Fibroblast of skin of right quadriceps (primary cell): ENCODE measurements at places on chromosomes 1 and 21.
A peak's percentile ranks its signal among the peaks of the same experiment; 100 is the strongest.

DNA sequence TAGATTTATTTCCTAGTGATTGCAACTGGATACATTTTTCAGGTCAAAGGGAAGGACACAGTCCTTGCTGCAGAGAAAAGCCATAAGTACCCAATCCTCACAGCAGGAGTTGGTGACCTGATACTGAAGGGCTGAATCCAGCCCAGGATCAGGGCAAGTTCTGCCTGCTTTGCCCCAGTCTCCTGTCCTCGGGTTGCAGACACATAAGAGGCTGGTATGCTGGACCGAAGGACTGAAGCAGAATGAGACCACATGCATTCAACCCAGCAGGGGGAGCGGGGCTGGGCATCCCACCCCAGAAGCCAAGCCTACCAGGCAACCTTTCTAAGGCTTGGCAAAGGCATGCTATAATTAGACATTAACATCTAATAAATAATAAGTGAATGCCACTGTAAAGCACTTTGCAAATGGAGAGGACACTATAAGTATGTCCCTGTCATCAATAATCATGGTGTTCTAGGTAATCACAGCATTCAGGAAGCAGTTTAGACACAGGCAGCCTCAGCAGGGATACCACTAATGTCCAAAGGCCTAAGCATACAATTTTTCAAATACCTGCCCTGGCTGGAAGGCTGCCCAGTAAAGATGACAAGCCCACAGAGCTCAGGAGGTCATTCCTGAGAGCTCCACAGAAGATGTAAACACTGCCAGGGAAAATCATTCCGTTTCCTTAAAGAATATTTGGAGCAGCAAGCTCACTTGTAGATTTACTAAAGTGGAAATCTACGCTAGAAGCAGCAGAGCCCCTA, 47.6 kb downstream of the KRTAP19-8 start:
- DNase-seq, result no peak

DNA sequence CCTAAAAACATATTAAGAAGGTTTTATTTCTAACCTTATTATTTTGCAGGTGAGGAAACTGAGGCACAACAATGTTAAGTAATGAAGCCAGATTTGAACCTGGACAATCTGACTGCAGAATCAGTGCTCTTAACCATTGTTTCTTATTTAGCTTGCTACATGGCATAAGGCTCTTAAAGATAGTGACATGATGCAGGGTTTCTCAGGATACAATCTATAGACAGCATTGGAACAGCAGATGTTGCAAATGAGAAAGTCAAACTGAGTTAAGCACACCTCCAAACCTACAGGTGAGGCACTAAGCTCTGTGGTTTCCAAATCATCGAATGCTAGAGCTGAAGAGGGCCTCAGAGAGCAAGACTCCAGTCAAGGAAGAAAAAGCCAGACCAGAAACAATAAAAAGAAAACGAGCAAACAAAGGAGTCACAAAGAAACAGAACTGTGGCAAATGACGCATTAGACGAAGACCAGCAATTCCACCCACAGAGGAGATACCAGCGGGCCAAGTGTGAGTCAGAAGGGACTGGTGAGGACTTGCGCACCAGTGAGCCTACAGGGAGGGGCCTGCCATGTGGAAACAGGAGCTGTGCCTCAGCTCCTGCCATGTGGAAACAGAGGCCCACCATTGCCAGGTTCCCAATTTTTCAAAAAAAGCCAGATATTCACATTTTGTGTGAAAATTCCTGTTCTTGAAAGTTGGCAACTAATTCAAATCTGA, 14.4 kb downstream of the CD58 start:
- peak; percentile 43 for DNase-seq

GRCh38 chr1:60870269-60870865, 212.0 kb upstream of the NFIA start:
- no peak for DNase-seq

GRCh38 chr1:153608089-153608682, 4.8 kb downstream of the S100A16 start:
- no peak for DNase-seq

GRCh38 chr21:31898933-31899630, 26.3 kb downstream of the HUNK start:
- DNase-seq, result no peak

GRCh38 chr1:95216292-95216990, 17.6 kb upstream of the RWDD3 start:
- no peak for DNase-seq

DNA sequence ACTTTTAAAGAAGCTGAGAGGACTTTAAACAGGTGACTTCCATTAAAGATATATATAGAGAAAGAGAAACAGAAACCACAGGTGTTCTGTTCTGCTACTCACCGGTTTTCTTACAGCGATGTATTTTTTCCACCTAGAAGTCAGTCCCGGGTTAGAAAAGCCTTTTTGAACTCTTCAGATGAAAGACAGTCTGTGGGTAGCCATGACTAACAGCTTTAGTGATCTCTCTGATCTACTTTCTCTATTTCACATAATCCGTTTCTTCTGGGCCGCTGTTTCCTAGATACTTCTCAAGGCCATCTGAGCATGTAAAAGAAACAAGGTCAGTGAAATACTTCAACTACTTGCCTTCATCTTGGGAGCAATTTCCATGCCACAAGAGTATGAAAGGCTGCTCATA, 25.1 kb downstream of the WDR64 start:
- DNase-seq, result no peak

DNA sequence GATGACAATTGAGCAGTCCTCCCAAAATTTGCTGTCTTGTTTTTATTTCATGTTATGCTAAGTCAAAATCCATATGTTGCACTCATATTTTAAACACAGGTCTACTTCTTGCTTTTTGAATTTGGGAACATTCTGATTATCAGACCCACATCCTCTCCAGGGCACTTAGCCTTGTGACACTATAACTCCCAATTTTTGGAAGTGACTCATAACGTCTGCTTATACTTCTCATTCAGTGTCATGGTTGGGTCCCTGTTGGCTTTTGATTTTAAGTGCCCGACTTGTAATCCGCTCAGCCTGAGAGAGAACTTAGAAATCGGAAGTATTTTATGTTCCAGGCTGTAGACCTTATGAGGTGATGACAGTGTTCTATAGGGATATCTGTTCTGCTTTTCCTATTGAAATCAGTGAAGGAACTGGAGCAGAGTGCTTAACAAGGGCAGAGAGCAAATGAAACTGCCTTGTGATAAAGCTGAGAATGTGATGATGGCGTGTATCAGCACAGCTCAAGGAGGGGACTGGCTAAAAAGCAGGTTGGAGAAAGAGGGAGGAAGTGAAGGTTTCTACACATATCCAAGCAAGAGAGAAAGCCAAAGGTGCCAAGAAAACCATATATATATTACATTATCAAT, 136.0 kb downstream of the HLX start:
- no peak for DNase-seq

- no peak for DNase-seq
Observed at GRCh38 chr1:237428809-237429208, 386.8 kb downstream of the RYR2 start.

DNA sequence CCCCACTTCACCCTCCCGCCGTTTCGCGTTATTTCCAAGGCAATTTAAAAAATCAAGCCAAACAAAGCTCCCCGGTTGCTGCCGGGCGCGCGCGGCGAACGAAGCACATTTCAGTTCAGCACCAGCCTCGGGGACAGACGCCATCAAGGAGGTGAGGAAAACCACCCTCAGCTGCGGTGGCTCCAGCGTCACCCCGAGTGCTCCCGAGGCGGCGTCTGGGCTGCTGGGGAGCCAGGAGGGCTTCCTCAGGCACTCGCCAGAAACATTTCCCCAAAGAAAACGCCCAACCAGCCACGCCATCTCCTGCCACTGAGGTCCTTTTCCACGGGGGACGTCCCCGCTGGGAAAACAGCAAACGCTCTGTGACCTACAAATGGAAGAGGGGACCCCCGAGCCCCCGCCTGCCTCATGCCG, 623 bp downstream of the GNG4 start:
- peak; percentile 52 for DNase-seq

- DNase-seq, result no peak
Observed at GRCh38 chr1:32179193-32179442, 357 bp upstream of the TXLNA start.

GRCh38 chr1:241842565-241842964, 5.4 kb upstream of the EXO1 start:
- DNase-seq, result peak; percentile 52

DNA sequence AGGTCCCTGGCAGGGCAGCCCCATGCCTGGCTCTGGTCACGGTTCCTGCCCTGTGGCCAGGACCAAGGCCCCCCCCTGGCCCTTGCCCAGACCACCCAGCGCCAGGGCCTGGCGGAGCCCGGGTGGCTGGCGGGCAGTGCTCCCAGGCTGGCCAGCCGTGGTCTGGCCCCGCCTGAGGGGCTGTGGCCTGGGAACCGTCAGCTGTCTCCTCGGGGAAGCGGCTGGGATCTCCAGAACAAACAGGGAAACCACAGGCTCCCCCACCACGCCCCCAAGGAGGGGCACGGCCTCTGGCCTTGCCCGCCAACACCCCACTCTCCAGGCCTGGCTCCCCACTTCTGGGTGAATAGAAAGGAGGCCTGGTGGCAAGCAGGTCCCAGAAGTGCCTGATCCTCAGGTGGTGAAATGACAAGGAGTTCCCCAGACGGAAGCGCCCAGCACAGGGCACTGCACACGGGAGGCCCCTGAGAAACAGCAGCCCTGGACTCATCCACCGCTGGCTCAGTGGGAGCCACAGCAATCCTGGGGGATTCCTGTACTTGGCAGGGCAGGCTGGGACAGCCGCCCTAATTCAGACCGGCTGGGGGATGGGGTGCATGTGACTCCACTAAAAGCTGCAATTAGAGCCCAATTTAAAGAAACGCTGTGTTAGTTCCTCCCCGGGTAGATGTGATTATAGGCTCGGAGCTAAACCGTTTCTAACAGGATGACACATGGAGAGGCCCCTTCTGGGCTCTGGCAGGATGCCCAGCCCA, 78.9 kb downstream of the RAP1GAP start:
- DNase-seq, result no peak

- no peak for DNase-seq
Observed at GRCh38 chr1:6580593-6581409, 1.0 kb downstream of the ZBTB48 start.

GRCh38 chr1:34740161-34740868, 14.5 kb upstream of the GJB5 start:
- DNase-seq, result no peak

GRCh38 chr1:179807691-179808485, 64.8 kb downstream of the FAM163A start:
- peak; percentile 9 for DNase-seq

- DNase-seq, result peak; percentile 99
Observed at GRCh38 chr1:234962340-234962989, 166.2 kb downstream of the TOMM20 start.

DNA sequence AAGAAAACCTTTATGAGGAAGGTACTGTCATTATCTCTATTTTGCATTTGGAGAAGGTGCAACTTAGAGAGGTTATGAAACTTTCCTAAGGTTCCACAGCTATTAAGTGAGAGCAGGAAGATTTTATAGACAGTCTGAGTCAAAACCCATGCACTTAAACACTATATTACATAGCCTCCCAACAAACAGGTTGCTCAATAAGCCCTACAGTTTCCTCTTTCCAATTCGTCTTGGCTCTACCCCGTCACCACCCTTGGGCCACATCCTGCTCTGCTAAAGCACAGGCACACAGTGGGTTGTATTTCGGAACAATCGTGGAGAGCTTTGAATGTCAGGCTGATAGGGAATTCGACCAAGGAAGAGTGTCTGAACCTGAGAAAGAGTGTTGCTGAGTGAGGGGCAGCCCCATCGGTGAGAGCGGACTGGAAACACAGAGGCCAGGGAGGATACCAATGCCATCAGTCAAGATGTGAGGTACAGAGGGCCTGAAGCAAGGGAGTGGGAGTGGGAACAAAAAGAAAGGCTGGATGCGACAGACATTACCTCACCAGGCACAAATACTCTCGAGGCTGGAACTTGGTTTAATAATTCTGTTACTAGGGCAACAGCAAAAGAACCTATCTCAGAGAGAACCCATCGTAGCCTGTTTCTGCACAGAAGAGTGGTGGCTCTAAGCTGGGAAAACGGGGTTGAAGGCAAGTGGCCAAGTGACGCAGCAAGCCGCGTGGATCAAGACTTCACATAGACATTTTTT, 6.3 kb upstream of the LRRC52 start:
- DNase-seq, result no peak

- DNase-seq, result peak; percentile 92
Observed at GRCh38 chr1:102858695-102859094, 249.6 kb downstream of the COL11A1 start.

GRCh38 chr1:172373864-172374263, 46.6 kb upstream of the C1orf105 start:
- no peak for DNase-seq

DNA sequence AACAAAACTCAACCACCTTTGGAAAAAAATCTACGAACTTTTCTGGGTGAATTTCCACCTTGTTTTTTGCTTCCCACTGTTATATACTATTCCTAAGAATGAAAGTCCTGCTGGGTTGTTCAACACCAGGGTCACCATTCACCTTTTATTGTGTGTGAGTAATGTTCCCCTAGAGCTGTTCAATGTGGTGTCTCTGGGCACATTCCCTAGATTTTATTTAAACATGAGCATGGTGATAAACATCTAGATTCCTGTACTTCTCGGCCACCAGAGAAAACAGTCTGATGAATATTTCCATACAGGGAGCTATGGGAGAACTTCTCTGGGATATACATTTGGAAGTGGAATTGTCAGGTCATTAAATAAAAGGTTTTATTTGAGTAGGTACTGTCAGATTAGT, 13.0 kb downstream of the FMN2 start:
- DNase-seq, result no peak

GRCh38 chr21:39397646-39398385, 47.8 kb downstream of the LCA5L start:
- DNase-seq, result no peak

DNA sequence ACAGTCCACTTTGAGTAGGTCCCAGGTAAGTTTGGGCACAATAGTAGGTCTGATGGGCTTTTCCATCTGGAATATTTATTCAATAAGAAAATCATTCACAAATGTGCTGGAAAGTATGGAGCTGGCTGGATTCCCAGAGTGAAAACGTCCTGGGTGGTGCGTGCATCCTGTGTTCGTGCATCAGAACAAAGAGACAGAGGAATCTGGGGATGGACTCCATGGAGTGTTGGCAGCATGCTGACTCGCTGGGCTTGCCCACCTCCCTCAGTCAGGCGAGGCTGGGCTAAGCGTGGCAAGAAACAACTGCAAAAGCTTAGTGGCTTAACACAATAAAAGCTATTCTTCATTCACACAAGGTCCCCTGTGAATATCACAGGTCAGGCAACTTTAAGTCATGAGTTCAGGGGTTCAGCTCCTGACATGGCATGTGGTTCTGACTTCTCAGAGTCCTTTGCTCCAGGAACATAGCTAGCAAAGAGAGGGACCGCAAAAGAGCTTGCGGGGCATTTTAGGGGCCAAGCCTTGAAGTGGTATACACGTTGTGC, 151.6 kb upstream of the ZNF644 start:
- peak; percentile 64 for DNase-seq

GRCh38 chr1:104953555-104953954, 1203.9 kb downstream of the AMY1C start:
- no peak for DNase-seq

- peak; percentile 69 for DNase-seq
Observed at GRCh38 chr1:160993544-160994193, 27.3 kb downstream of the F11R start.

GRCh38 chr1:109423498-109423897, 2.8 kb downstream of the PSMA5 start:
- DNase-seq, result no peak

- no peak for DNase-seq
Observed at GRCh38 chr1:223363856-223364684, at the start of gene SUSD4. SUSD4 (minus strand) TSS chr1:223364176; CDS start chr1:223363425, 751 bp downstream.
